Cortex of kidney (tissue), 1 donor: ENCODE measurements at places on chromosomes 7 and 10.

- no peak for DNase-seq
These were observed 293.6 kb upstream of the ZMIZ1 start for GRCh38 chr10:78774999-78775711.

GRCh38 chr7:27207348-27207985 is 7.6 kb upstream of the HOXA13 start:
- no peak for DNase-seq

DNA sequence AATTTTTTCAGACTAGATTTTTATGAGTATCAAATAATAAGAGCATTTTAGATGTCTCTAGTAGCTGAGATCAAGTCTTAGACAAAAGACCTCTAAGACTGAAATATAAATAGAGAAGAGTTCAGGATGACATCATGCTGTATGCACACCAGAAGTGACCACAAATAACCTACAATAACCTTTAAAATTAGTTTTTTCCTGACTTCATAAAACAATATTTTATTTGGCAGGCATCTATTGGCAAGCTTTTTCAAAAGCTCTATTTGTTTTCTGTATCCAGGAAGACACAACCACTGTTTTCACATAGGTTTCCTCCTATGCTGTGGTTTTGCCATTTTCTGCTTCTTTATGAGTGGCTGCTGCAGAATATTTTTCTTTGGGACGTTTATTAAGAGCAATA is 359.1 kb downstream of the CRPPA start:
- no peak for DNase-seq

- DNase-seq, result no peak
These were observed 94.3 kb upstream of the PDE1C start for GRCh38 chr7:32164341-32164996.

- no peak for DNase-seq
These were observed 616.9 kb upstream of the FOXK1 start for GRCh38 chr7:4065190-4065589.

GRCh38 chr7:27994639-27995038 is 186.0 kb downstream of the JAZF1 start:
- DNase-seq, result no peak

DNA sequence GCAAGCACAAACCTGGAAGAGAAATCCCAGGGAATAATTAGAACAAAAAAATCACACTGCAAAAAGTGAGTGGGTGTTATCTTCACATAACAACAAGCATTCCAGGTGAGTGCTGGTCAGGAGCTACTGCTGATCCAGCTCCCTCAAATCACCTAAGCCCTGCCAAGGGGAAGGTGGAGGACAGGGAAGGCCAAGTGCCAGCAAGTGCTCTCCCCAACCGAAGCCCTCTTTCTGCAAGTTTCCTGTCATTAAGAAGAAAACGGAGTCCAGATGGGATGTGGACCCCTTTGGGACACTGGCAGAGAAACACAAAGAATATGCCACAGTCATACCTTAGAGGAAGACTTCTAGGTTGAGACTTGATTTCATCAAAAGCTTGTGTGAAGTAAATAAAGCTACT is 933.0 kb upstream of the ZNF722 start:
- no peak for DNase-seq

DNA sequence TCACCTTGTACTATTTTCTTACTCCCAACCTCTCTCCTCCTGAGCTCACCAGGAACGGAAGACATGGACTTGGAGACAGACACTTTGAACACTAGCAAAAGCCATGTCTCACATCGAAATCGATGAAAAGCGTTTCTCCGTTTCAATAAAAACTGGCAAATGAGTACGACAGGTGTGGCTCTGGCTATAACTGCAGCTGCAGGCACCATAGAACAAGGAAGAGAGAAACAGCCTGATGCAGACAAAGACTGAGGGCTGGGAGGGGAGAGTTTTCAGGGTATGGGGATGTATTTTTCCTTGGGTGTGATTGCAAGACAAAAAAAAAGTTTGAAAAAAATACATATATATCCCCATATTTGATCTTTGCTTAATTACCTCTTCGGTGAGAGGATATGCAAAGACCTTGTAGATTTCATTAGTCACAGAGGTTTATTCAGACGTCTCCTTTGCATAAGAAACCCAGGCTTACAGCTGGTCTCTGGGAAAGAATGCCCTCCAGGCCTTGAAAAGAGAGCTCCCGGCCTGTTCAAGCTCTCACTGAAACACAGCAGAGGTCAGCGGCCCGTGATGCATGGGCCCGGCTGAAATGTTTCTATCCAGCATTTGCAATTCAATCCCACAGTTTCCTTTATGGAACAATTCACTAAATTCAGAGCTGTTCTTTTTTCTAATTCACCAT is 63.1 kb downstream of the TLL2 start:
- DNase-seq, result no peak

GRCh38 chr7:12638851-12639456 is 48.5 kb upstream of the ARL4A start:
- no peak for DNase-seq

DNA sequence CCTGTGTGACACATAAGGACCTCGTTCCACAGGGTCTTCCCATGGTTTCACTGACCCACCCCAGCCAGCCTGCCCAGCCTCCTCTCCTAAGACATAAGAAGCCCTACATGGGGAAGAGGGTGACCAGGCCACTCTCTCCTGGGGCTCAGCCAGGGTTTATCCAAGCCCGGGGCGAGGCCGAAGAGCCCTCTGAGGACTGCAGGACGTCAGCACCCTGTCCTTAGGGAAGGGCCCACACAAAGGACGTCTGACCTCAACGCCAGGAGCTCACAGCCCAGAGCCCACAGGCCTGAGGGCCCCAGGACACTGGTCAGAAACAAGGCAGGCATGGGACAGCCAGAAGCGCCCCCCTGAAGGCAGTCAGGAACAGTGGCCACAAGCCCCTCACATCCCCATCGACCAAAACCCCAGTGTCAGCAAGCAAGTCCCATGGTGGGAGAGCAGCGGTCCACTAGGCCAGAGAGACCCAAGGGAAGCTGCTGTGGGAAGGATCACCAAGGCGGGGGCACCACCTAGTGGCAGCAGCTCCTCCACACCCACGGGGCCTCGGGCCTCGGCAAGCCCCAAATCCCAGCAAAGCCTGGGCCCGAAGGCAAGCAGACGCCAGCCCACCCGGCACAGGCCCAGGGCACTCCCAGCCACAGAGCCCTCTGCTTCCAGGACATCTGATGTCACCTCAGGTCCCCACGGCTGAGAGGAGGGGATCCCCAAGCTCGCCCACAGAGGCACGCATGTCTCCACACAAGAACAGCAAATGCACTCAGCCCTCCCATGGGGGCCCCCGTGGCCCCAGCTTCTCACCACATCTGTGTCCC is 23.4 kb downstream of the MAD1L1 start:
- DNase-seq, result no peak

DNA sequence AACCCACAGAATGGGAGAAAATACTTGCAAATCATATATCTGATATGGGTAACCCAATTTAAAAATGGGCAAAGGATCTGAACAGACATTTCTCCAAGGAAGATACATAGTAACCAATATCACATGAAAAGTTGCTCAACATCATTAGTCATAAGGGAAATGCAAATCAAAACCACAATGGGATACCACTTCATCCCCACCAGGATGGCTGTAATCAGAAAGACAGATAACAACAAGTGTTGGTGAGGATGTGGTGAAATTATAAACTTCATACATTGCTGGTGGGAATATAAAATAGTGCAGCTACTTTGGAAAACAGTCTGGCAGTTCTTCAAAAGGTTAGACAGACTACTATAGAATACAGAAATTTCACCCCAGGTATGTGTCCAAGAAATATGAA is 19.3 kb downstream of the AOC1 start:
- no peak for DNase-seq

GRCh38 chr7:33190688-33191304 is 61.4 kb downstream of the BBS9 start:
- no peak for DNase-seq

GRCh38 chr7:47746468-47746867 is 164.6 kb upstream of the TNS3 start:
- DNase-seq, result no peak

- DNase-seq, result no peak
These were observed 122.0 kb downstream of the TRRAP start for GRCh38 chr7:99000196-99000903.

- no peak for DNase-seq
These were observed 74.5 kb upstream of the VKORC1L1 start for GRCh38 chr7:65798111-65799075.

- DNase-seq, result no peak
These were observed 321.1 kb upstream of the NPVF start for GRCh38 chr7:25549271-25549921.

DNA sequence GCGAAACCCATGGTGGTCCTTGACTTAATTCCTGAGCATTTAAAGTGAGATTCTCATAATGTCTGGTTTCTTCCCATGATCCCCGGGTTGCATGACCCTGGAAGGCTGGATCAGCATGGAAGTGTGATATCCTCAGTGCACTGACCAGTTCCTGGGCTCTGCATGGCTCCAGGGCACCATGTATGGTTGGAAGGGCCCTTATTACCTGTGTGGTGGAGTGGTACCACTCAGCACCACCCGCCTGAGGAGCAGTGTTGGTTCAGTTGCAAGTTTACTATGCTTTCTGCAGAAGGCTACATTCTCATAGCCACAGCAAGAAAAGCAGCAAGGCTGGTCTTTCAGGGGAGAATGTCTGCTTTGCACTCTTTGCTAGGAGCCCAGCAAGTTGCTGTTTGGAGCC is 325.7 kb upstream of the MKI67 start:
- no peak for DNase-seq

- no peak for DNase-seq
These were observed 241.7 kb upstream of the PLXNA4 start for GRCh38 chr7:132817949-132818348.

GRCh38 chr7:129607471-129608120 is 3.9 kb upstream of the NRF1 start:
- DNase-seq, result no peak

GRCh38 chr10:79201706-79202105 is 132.9 kb downstream of the ZMIZ1 start:
- DNase-seq, result no peak

DNA sequence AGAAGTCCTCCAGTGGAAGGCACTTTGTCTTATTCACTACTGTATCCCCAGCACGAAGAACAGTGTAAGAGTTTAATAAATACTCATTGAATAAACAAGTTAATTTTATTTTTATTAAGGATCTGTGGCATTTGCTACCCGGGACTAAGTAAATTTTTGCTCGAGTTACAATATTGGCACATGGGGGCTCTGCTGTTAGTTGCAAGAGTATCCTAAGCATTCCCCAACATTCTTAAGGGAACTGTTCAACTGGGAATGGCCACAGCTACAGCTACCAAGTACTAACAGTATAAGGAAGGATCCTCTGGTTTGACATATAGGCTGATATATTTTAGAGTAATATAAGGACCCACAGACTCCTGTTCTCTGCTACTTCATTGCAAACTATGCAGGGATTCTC is 8.7 kb upstream of the LRRTM3 start:
- DNase-seq, result no peak

DNA sequence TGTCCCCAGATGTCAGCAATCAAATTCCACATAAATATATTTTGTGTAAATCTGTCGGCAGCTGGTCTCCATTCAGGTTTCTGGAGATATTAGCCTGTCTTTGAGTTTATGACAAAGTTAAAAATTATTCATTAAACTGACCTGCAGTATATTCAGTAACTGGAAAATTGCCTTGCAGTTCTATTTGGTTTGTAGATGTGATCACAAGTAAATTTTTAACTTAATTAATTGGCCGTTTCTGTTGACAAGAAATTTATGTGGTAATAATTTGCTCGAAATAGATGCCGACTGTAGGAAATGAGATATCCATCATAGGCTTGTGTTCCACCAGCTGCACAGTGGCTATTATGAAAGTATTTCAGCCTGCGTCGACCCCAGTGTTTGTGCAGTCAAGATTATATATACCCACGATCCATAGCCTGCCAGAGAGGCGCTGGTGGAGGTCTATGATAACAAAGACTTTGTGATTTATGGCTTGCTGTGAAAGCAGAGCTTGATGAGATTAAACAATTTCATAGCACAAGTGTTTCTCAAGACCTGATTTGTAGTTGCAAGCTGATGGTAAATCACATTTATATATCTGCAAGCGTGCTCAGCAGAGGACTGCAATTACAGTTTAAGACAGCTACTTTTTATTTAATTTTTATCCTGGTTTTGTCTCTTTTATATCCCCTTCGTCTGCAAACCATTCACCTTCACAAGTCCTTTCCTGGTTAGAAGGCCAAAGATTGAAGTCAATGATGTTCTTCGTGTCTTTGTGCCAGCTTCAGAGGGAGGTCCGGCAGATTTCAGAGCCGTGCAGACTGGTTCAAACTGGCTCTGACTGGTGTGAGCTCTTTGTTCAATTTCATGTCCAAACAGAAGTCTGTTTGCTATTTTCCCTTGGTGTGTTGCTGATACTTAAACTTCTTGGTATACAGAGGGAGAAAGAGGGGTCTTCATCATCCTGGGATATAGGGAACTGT is 850.9 kb downstream of the LRMDA start:
- DNase-seq, result no peak

DNA sequence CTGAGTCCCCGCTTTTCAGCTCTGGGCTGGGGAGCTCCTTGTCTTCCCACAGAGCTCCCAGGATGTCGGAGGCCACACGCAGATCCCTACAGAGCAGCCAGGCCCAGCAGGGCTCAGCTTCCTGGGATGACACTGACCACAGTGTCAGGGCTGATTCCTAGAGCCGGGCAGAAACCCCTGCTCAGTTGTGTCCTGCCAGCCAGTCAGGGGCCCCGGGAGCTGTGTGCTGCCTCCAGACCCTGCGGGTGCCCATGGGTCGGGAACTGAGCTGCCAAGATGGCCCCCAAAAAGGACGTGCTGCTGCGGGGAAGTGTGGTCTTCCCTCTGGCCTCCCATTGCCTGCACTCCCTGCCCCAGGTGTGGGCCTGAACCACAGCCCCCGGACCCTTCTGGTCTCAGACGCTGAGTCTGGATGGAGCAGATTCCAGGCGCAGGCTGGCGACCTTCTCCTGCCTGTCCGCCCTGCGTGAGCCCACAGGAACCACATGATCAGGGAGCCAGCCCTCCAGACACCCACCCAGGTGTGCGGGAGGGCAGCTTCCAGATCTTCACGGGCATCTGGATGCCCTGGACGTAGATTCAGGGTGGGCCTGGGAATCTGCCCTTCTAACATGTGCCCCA is 217.4 kb downstream of the MAD1L1 start:
- DNase-seq, result no peak

- no peak for DNase-seq
These were observed 15.2 kb downstream of the AP3M1 start for GRCh38 chr10:74135452-74135851.

GRCh38 chr10:71247414-71247705 is 35.0 kb downstream of the UNC5B start:
- no peak for DNase-seq

GRCh38 chr10:89392974-89393373 is 551 bp downstream of the IFIT1 start:
- no peak for DNase-seq

- no peak for DNase-seq
These were observed 1059.4 kb downstream of the NRG3 start for GRCh38 chr10:82934429-82934828.

- no peak for DNase-seq
These were observed 28.0 kb upstream of the PALS2 start for GRCh38 chr7:24545215-24545614.
